Natural killer cell (primary cell): ENCODE measurements at places on chromosomes 7 and 10.
A peak's percentile ranks its signal among the peaks of the same experiment; 100 is the strongest.

- H3K27ac ChIP-seq, result no peak overlapping the region
- H3K27me3 ChIP-seq, result no peaks in the 10 kb centered on the region
- no peaks in the 10 kb centered on the region for H3K36me3 ChIP-seq
- H3K4me1 ChIP-seq, result no peaks in the 10 kb centered on the region
These were observed 116.0 kb upstream of the FZD8 start for GRCh38 chr10:35758076-35758475.

GRCh38 chr10:117547716-117548668 lies 5.4 kb downstream of the EMX2 start:
- H3K4me1 ChIP-seq, result peaks cover 9% of the 10 kb centered on the region
- H3K4me3 ChIP-seq, result no peak overlapping the region
- peaks cover 55% of the 10 kb centered on the region for H3K27me3 ChIP-seq
- no peak overlapping the region for H3K27ac ChIP-seq
- H3K36me3 ChIP-seq, result no peaks in the 10 kb centered on the region
- DNase-seq, result no peak

DNA sequence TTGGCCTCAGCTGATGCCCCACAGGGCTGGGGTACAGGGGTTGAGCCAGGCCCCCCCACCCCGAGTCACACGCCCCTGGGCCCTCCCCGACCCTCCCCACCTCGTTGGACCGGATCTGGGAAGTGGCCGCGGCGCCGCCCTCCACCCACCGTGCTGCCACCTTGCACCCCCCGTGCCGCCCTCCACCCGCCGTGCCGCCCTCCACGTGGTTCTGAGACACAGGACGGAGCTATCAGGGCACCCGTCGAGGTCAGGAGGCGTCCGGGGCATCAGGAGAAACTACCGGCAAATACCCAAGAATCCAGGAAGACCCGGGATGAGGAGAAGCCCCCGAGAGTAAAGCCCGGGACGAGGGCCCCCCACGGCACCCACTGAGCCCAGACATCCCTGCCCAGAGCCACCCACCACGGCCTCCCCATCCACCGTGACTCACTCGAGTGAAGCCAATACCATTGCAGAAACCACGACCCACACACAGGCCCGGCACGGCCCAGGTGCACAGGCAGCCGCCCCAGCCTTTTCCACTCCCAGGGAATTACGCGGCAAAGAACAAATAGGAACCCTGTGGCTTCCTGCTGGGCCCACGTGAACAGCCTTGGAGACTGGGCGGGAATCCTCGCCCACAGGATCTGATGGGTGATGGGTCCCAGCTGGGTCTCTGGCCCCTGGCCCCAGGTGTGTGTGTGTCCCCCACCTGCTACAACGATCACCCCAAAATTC lies 34.0 kb downstream of the ADAP1 start:
- peaks cover 3% of the 10 kb centered on the region for H3K36me3 ChIP-seq
- no peak overlapping the region for H3K27ac ChIP-seq
- H3K4me3 ChIP-seq, result no peak overlapping the region
- DNase-seq, result peak; percentile 15
- peaks cover 56% of the 10 kb centered on the region for H3K4me1 ChIP-seq

GRCh38 chr10:85433248-85433647 lies 933.3 kb downstream of the GRID1 start:
- no peaks in the 10 kb centered on the region for H3K36me3 ChIP-seq
- no peaks in the 10 kb centered on the region for H3K27me3 ChIP-seq
- no peaks in the 10 kb centered on the region for H3K4me1 ChIP-seq
- no peak for DNase-seq
- no peak overlapping the region for H3K27ac ChIP-seq

GRCh38 chr7:139799586-139799985 lies 21.8 kb upstream of the HIPK2 start:
- H3K36me3 ChIP-seq, result no peaks in the 10 kb centered on the region
- no peak for DNase-seq
- H3K27ac ChIP-seq, result no peak overlapping the region

GRCh38 chr10:12644380-12645144 lies 295.2 kb downstream of the CAMK1D start:
- no peaks in the 10 kb centered on the region for H3K4me1 ChIP-seq
- H3K27ac ChIP-seq, result no peak overlapping the region
- H3K36me3 ChIP-seq, result no peaks in the 10 kb centered on the region
- no peak overlapping the region for H3K4me3 ChIP-seq
- no peak for DNase-seq

GRCh38 chr10:119231654-119232053 lies 24.3 kb downstream of the GRK5 start:
- H3K4me1 ChIP-seq, result peaks cover 11% of the 10 kb centered on the region
- no peak overlapping the region for H3K4me3 ChIP-seq
- no peaks in the 10 kb centered on the region for H3K36me3 ChIP-seq
- DNase-seq, result no peak
- H3K27me3 ChIP-seq, result no peaks in the 10 kb centered on the region

DNA sequence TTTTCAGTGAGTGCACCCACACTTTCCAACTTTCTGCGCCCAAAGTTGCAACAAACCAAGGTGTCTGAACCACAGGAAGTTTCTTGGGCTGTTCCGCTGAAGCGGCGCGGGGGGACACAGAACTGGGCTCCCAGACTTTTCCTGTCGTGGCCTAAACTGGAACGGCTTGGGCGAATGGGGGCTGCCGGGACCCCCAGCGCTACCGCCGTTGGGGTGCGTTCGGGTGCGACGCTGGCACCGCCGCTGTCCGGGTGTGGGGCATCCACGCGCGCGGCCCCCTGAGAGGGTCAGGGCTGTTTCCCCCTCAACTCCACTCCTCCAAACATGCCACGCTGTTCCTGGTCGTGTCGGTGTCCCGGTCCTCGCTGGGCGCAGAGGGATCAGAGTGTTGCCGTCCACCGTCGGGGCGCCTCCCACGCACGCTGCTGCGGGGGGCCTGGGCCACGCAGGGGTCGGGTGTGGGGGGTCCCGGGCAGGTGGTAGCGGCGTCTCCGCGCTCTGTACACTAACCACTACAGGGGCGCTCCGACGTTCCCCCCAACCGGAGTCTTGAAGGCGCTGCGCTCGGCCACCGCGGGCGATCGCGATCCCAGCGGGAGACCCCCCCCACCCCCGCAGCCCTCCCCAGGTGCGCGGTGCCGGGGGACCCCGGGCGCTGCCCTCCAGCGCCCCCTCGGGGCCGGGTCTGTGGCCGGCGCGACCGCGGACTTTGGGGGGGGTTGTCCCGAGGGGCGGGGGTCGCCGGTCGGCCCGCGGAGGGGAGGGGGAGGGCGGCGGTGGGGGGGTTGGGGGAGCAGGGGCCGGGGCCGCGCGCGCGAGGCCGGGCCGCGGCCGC lies 2.2 kb upstream of the CUX1 start:
- DNase-seq, result peak; percentile 78
- H3K4me1 ChIP-seq, result peaks cover 15% of the 10 kb centered on the region
- peak overlapping the region; percentile 0 for H3K27ac ChIP-seq
- no peaks in the 10 kb centered on the region for H3K36me3 ChIP-seq
- peak overlapping the region; percentile 57 for H3K4me3 ChIP-seq

GRCh38 chr10:117365612-117366011 lies 9.6 kb downstream of the PDZD8 start:
- H3K4me3 ChIP-seq, result no peak overlapping the region
- H3K27ac ChIP-seq, result no peak overlapping the region
- no peaks in the 10 kb centered on the region for H3K36me3 ChIP-seq
- H3K4me1 ChIP-seq, result peaks cover 2% of the 10 kb centered on the region

DNA sequence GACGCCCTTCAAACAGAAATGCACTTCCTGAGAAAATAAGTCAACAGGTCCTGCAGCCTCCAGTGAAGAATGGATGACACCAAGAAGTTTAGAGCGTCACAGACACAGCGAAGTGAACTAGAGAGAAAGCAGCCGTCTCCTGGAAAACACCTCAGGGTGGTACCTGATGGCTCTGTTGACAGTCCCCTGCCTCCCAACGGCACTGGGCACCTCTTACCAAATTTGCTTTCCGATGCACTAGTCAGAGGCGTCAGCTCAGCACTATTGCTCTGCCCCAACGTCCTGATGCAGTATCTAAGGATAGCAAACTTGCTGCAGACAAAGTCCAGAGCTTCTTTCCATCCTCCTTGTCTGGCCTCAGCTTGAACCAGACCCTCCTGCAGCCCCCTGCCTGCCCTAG lies 38.3 kb downstream of the SFMBT2 start:
- no peak overlapping the region for H3K4me3 ChIP-seq
- H3K27me3 ChIP-seq, result no peaks in the 10 kb centered on the region
- H3K36me3 ChIP-seq, result peaks cover 44% of the 10 kb centered on the region
- H3K4me1 ChIP-seq, result no peaks in the 10 kb centered on the region

DNA sequence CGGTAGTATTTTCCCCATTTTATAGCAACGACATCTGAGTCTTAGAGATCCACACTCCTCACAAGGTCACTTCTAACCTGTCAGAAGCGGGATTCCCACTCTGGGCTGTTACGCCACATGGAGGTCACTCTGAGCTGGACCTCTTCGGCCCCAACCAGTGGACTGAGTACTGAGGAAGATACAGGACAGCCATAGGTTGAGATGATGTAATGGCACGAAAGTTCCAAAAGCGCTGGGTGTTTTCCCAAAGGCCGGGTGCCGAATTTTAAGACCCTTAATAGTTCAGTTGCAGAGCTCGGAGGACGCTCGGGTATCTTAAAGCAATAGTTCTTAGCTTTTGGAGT lies 699 bp downstream of the GHITM start:
- no peaks in the 10 kb centered on the region for H3K27me3 ChIP-seq
- no peak for DNase-seq
- peak overlapping the region; percentile 94 for H3K27ac ChIP-seq
- peaks cover 31% of the 10 kb centered on the region for H3K36me3 ChIP-seq

- DNase-seq, result peak; percentile 91
- no peak overlapping the region for H3K4me3 ChIP-seq
- peaks cover 8% of the 10 kb centered on the region for H3K4me1 ChIP-seq
- H3K27ac ChIP-seq, result no peak overlapping the region
These were observed 25.0 kb downstream of the ZNF487 start for GRCh38 chr10:43461950-43462349.

DNA sequence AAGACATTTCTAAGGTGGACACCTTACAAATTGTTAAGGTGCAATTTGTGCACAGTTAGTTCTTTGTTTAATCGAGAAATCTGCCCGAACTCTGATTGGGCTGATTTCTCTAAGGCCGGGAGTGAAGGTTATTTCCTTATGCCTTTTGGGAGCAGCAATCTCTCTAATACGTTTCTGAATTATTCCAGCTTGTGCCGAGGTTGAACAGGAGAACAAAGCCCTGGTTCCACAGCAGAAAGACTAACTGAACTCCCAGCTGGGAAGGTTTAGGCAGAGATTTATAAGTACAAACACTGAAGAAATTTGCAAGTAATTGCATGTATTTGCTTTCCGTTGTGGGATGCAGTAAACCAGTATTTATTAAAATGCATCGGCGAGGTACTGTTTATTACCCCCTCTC lies 116.8 kb downstream of the GLI3 start:
- H3K4me3 ChIP-seq, result no peak overlapping the region
- no peaks in the 10 kb centered on the region for H3K4me1 ChIP-seq
- no peaks in the 10 kb centered on the region for H3K36me3 ChIP-seq
- no peak overlapping the region for H3K27ac ChIP-seq
- no peaks in the 10 kb centered on the region for H3K27me3 ChIP-seq

GRCh38 chr10:95640891-95641315 lies 15.6 kb downstream of the ALDH18A1 start:
- no peak overlapping the region for H3K27ac ChIP-seq
- DNase-seq, result no peak
- H3K4me3 ChIP-seq, result no peak overlapping the region
- no peaks in the 10 kb centered on the region for H3K27me3 ChIP-seq
- no peaks in the 10 kb centered on the region for H3K4me1 ChIP-seq
- peaks cover 41% of the 10 kb centered on the region for H3K36me3 ChIP-seq

DNA sequence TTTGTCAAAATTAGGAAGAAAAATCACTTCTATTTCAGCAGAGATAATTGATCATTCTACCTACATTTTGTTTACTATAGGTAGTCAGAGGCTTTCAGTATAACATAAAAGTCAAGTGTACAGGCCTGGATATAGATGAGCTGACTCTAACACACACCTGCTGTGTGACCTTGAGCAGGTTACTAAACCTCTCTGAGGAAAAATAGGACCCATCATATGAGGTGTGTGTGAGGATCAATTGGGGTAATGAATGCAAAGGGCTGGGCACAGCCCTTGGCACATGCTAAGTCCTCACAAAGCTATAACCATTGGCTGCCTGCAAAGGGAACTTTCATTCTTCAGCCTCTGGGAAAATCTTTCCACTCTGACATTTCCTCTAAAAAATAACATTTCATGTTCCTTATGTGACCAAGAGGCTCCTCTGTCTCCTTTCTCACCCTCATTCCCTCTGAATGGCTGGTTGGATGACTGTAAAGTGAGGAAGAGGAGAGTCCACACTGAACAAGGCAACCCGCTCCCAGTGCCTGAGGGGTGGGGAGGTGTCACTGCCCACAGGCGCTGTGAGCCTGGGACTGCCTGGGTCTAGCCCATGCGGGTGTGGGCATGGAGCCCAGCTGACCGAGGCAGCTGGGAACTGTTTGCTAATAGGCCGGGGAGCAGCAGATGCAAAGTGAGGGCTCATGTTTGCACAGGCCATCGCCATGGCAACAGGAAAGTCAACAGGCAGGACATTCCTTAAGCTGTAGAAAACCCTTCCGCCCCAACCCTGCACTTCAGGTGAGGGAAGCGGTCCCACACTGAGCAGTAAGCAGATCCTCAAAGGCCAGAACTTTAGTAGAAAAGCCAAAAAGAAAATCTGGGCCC lies 36.8 kb downstream of the MYOF start:
- no peak overlapping the region for H3K4me3 ChIP-seq
- no peak overlapping the region for H3K27ac ChIP-seq
- H3K36me3 ChIP-seq, result no peaks in the 10 kb centered on the region
- H3K27me3 ChIP-seq, result no peaks in the 10 kb centered on the region

DNA sequence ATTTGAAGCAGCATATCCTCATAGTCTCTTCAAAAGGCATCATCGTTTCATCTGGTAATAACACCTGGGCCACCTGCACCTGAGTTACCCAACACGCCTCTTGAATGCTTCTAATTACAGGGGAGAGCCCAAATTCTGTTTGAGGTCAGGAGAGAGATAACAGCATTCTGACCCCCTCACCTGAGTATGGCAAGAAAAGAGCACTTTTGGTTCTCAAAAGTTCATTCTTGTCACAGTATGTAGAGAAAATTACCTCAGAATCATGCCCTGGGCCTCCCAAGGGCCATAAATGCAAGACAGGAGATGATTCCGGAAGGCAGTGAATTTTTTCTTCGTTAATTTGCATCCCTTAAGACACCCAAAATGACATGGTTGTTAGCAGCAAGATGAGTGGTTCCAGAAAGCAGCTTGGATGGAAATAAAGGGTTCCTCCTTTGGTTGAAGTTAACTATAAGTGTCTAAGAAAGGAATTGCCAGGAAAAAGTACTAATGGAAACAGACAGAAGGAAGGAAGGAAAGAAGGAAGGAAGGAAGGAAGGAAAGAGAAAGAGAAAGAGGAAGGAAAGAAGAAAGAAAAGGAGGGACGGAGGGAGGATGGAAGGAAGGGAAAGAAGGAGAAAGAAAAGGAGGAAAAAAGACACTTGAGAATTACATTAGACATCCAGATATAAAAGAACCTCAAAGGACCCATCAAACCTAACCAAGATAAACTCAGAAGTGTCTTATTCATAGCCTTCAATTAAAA lies 228.4 kb upstream of the RHOBTB1 start:
- no peaks in the 10 kb centered on the region for H3K4me1 ChIP-seq
- no peak overlapping the region for H3K4me3 ChIP-seq
- H3K27me3 ChIP-seq, result no peaks in the 10 kb centered on the region
- no peak for DNase-seq
- H3K36me3 ChIP-seq, result no peaks in the 10 kb centered on the region

- H3K4me1 ChIP-seq, result peaks cover 5% of the 10 kb centered on the region
- no peak for DNase-seq
- H3K27ac ChIP-seq, result no peak overlapping the region
- H3K4me3 ChIP-seq, result no peak overlapping the region
These were observed 745 bp downstream of the TCERG1L start for GRCh38 chr10:131310551-131311401.
